ENCODE measurements at places on chromosomes 7 and 10. TPM values are rescaled to one million over a fixed set of nuclear protein-coding genes. Genes with fewer than 3 reads are reported as not detected.

The RBP3 gene
- not detected for total RNA-seq

- no peak for DNase-seq
Observed at GRCh38 chr7:4782333-4783291, 7.2 kb downstream of the AP5Z1 start.

The SPDYE5 gene
- under 0.01 TPM for total RNA-seq

DNA sequence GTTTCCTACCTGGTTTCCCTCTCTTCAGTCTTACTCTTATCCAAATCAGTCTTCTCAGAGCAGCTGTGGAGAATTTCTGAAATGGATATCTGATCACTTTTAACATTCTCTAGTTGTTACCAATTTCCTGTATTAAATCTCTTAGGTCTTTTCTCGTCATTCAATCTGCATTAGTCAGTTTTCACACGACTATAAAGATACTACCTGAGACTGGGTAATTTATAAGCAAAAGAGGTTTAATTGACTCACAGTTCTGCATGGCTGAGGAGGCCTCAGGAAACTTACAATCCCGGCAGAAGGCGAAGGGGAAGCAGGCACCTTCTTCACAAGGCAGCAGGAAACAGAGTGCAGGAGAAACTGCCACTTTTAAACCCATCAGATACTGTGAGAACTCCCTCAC lies 444.8 kb downstream of the GATA3 start:
- DNase-seq: no peak

DNA sequence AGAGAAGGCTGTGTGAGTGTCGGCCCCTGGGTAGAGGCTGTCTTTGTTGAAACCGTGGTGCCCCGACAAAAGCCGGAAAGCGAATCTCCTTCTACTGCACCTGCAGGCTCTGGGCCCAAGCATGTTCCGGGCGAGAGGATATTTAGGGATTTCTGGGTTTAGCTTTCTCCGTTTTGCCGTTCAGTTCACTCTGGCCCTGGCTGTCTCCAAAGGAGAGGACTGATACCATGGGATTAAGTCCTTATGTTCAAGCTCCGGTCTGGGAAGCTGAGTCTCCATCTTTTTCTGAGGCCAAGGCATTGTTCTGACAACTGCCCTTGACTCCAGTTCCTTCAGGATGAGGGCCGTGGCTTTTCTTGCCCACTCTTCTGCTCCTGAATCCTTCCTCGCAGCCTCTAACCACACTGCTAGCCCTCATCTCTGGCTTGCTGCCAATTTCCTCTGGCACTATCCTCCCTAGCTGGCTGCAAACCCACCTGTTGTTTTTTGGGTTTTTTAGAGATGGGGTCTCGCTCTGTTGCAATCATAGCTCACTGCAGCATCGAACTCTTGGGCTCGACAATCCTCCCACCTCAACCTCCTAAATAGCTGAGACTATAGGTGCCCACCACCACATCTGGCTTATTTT lies 206.8 kb downstream of the SKIDA1 start:
- DNase-seq: no peak

GRCh38 chr10:57799625-57800024 lies 468.1 kb downstream of the IPMK start:
- DNase-seq: no peak

The GJD4 gene
- total RNA-seq: not detected

DNA sequence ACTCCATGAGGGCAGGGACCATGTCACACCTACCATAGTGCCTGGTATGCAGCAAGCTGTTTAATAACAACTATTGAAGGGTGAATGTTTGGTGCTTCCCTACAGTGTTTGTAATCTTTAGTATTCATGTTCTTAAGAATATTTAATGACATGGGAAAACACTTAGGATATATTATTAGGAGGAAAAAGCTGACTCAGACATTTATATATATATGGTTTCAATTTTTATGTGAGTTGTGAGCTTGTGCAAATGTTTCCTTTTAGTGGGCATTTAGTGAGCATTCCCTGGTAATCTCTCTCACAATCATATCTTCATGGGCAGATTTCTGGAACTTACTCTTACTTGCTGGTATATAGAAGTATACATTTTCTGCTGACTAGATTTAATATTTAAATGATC lies 359.1 kb downstream of the EXOC4 start:
- DNase-seq: no peak

GRCh38 chr10:113618338-113618737 lies 45.5 kb downstream of the NRAP start:
- no peak for DNase-seq

- no peak for DNase-seq
Observed at GRCh38 chr10:115941361-115941771, 331.6 kb downstream of the GFRA1 start.

- DNase-seq: no peak
Observed at GRCh38 chr10:61356354-61356753, 96.8 kb downstream of the TMEM26 start.

DNA sequence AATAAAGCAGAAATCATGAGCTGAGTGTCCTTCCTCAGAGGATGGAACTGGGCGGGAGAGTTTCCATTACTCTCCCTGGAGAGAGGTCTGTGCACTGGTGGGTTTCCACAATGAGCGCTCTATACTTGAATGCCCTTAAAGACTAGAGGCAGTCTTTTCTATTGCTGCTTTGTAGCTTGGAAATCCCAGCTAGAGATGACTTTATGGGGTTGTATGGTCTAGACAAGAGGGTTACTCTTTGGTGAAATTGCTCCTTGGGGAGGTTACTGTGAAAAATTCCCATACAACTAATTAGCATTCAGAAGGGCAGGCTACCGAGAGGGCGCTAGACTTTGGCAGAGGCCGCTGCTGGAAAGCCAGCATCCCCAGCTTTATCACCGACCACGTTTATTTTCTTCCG lies 136.8 kb downstream of the TAX1BP1 start:
- no peak for DNase-seq

GRCh38 chr7:140646931-140647647 lies 6.5 kb upstream of the DENND2A start:
- no peak for DNase-seq

The LIPK gene
- total RNA-seq: not detected

GRCh38 chr10:42973870-42974692 lies 102.8 kb upstream of the RET start:
- no peak for DNase-seq

GRCh38 chr7:7851381-7851780 lies 117.2 kb upstream of the GLCCI1 start:
- DNase-seq: no peak

The SKIDA1 gene
- 1.1 TPM for total RNA-seq

The FEZF1 gene
- not detected for total RNA-seq

GRCh38 chr10:23192712-23193434 lies 761 bp downstream of the PTF1A start:
- peak; percentile 21 for DNase-seq

GRCh38 chr10:102262744-102263370 lies 17.5 kb downstream of the GBF1 start:
- no peak for DNase-seq

- DNase-seq: no peak
Observed at GRCh38 chr10:108180878-108181277, 1016.4 kb upstream of the SORCS1 start.

The TMEM26 gene
- under 0.01 TPM for total RNA-seq

The CCDC172 gene
- total RNA-seq: not detected

DNA sequence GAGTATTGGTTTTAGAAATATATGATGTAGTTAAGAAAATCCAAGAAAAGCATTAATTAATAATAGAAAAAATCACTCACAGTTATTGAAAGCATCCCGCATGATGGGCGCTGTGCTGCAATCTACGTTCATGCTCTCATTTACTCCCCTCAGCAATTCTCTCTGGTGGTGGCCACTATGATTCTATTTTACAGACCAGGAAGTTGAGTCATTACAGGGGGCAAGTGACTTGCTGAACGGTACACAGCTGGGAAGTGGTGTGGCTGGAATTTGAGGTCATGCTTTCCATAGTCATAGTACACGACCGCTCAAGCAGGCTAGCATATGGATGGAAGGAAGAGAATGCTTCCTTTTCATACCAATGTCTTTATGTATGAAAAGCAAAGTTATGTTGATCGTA lies 117.4 kb downstream of the TES start:
- no peak for DNase-seq

GRCh38 chr7:148478551-148478950 lies 112.0 kb upstream of the C7orf33 start:
- DNase-seq: no peak

DNA sequence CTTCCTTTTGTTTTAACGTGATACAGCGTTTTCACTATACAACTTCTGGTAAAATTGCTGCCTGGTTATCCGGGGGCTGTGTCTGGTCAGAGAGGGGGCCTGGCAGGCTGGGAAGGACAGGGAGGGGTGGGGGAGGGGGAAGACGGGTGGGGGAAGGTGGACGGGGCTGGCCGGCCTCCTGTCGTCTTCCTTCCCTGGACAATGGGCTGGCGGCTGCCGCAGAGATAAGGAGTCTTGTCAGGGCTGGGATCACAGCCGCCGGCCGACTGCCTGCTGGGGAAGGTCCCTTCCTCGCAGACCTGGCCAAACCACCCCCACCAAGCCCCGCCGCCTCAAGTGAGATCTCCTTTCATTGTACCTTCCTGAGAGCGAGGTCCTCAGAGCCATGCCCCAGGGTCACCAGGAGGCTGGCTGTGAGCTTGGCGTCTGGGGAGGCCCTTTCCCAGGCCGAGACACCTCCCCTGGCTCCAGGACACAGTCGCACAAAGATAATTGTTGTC lies 151.2 kb upstream of the TNRC18 start:
- no peak for DNase-seq

DNA sequence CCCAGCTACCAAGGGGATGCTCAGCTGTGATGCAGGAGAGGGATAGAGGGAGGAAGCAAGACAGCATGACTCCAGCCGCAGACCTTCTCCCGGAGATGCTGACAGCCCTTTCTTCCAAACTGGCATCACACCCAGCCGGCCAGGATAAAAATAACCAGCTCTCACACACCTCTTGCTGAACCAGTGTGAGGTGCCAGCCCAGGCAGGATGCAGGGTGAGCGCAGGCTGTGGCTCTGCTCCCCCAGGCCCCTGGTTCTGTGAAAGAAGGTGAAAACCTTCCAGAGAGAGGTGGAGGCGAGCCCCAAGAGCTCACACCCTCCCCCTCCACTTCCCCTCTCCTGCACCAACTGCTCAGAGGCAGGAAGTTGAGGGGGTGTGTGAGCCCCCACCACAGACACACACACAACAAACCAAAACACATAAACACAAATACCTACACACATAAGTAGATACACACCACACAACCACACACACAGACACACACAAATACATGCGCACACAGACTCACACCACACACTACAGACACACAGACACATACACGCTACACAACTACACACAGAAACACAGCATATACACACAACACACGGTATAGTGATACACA lies 4.0 kb downstream of the GPR15LG start:
- peak; percentile 26 for DNase-seq

DNA sequence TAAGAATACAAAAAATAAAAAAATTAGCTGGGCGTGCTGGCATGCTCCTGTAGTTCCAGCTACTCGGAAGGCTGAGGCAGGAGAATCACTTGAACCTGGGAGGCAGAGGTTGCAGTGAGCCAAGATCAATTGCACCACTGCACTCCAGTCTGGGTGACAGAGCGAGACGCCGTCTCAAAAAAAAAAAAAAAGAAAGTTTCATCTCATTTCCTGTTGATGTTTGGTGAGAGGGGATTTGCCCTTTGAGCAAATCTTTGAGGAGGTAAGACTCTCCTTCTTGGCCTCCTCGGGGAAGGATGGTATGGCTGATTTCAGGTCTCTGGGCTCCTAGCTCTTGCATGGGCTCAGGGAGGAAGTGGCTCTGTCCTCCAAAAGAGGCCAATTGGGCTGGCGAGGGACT lies 3.6 kb upstream of the GRID2IP start:
- DNase-seq: no peak

- DNase-seq: peak; percentile 90
Observed at GRCh38 chr7:135980665-135981180, 3.6 kb upstream of the MTPN start.

The ASAH2B gene
- 0.54 TPM for total RNA-seq

The PPP1R17 gene
- total RNA-seq: under 0.01 TPM
